ENCODE measurements at places on chromosomes 11 and 22.

- no peak for DNase-seq
These were observed 9.5 kb downstream of the RBMXL2 start for GRCh38 chr11:7098235-7098832.

DNA sequence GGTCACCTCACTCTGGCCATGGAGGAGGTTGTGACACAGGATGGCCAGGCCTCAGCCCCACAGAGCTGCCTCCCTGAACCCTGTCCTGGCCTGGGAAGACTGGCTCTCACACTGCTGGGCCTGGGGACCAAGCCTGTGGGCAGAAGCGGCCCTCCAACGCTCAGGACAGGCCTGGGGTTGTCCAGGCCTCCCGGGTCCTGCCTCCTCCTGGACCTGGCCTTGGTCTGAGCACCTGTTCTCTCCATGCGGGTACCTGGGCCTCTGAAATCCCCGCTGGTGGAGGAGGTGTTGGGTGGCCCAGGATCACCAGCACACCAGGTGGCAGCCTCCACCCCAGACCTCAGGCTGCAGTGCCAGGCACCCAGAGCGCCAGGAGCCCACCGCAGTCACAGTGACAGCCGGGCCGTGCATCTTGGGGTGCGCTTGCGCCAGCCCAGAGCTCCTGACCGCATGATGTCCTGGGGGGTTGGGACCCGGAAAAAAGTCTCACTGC is 16.1 kb upstream of the PIM3 start:
- DNase-seq: no peak

DNA sequence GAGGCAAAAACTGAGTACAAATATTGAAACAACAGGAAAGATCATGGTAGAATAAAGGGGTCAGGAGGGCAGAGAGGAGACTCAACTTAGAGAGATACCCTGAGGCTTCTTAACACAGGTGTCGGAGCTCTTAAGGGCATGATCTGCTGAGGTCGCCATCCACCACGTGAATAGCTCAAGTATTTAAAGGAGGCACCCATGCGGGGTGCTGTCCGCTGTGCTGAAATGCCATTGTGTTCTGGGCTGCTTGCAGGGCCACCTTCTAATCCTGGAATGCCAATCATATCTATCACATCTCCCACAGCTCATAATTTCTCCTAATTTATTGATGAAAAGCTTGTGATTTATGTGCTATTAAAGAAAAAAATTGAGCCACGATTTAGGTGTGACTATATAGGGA is 90.2 kb downstream of the SEZ6L start:
- no peak for DNase-seq

DNA sequence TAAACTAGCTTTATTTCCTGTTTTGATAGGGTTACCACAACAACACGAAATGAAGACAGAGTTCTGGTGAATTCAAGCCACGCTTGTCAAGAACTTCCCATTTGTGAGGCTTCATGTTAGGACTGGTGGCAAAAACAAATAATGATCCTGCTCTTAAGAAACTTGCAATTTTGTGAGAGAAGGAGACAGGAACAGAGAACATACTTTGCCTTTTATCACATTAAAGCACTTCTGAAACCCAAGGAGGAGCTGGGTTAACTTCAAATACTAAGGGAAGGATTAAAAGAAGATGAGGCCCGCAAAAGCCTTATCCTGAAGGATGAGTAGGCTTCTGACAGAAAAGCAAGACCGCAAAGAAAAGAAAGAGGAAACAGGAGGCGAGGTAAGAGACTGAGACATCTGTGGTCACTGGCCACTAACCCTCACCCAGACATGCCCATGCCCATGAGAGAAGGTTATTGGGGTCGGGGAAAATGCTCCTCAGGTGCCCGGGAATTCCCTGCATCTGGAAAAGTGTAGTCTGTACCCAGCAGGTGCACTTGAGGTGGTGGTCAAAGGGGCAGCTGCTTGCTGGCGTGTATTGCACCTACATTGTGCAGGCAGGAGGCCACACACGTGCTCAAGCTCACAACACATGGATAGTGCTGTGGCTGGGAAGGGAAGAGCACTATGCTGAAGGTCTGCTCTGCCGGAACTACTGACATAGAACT is 50.5 kb downstream of the MAPK1 start:
- DNase-seq: peak; percentile 25

DNA sequence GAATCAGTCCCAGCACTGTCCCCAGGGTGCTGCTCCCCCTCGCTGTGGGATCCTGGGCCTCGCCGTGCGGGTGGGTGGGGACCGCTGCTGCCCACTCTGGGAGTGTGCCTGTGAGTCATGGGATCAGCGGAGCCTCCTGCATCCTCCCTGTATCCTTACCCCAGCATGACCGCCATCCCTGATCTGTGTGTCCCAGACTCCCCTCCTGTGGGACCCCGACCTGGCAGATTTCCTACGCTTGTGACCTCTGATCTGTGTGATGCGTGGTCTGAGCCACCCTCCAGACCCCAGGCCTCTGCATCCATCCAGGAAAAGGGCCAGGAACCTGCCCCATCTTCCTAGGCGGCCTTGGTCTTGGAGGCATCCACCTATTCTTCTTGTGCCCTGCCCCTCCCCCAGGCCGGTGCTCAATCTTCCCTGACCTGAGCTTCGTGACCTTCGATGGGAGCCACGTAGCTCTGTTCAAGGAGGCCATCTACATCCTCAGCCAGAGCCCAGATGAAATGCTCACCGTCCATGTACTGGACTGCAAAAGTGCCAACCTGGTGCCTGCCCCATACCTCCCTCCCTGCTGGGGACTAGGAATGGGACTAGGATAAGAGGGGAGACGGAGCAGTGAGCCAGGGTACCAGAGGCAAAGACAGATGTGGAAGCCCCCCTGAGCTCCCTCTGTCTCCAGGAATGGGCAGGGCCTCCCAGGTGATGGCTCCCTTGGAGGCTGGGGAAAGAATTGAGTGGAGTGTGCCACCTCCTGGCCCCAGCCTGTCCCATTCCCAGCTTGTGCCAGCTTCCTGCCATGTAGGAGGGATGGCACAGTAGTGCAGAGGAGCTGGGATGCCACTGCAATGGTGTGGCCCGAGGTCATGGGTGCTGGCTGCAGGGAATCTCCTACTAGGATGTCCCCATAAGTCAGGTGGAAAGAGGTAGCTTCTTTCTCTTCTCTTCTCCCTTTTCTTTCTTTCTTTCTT is 65.4 kb downstream of the OTOG start:
- DNase-seq: no peak

DNA sequence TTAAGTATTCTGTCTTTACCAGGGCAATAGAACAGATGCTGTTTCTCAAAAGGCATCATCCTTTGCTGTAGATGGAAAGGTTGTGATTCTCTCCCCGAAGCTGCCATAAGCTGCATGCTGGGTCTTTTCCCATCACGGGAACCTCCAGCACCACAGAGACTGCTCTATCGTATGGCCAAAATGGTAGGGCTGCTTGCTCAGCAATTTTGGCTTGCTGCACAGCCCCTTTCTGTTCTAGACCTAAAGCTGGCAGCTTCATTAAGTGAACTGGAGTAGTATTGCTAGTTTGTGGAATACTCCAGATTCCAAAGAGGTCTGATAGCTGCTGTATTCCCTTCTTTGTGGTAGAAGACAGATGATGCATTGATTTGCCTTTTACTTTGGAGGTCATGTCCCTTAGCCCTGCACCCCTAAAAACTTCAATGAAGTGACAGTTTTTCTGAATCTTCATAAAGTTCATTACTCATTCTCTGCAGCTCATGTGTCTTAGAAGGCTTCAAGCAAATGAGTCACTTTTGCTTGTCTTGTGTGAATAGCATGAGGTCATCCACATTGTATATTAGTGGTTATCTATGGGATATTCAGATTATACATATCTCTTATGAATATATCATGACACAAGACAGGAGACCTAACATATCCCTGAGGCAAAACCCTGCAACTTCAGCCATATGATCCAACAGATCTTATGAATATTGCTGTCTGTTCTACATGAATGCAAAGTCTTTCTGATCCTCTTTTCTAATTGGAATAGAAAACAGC is 245.3 kb downstream of the FAM76B start:
- DNase-seq: no peak

GRCh38 chr11:120517390-120517761 is 5.8 kb downstream of the GRIK4 start:
- no peak for DNase-seq

- no peak for DNase-seq
These were observed 249.1 kb downstream of the TTC28 start for GRCh38 chr22:28430466-28431025.
